ENCODE measurements at places on chromosomes 5 and 9.

- DNase-seq = no peak
These were observed 16.2 kb downstream of the NDUFS4 start for GRCh38 chr5:53576674-53577073.

GRCh38 chr5:54517512-54518145 lies at the start of gene SNX18:
TSS of gene SNX18 (plus strand) at chr5:54517759. CDS start at chr5:54517953, 194 bp downstream.
- peak; percentile 90 for DNase-seq

- DNase-seq = no peak
These were observed 9.7 kb downstream of the MPDZ start for GRCh38 chr9:13269589-13270452.

DNA sequence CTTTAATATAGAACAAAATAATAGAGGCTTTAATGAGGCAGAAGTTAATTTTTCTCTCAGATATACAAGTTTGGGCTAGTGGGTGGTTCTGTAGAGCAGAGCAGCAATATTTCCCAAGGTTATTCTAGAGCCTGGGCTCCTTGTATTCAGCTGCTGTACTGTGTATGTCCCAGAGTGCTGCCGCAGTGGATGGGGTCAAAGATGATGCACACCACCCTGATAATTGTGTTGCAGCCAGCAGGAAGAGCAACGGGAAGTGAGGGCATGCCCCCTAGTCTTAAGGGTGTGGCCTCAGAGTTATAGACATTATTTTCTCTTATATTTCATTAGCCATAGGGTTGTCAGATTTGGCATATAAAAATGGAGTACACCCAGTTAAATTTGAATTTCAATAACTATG lies 23.9 kb upstream of the KIF4B start:
- no peak for DNase-seq

DNA sequence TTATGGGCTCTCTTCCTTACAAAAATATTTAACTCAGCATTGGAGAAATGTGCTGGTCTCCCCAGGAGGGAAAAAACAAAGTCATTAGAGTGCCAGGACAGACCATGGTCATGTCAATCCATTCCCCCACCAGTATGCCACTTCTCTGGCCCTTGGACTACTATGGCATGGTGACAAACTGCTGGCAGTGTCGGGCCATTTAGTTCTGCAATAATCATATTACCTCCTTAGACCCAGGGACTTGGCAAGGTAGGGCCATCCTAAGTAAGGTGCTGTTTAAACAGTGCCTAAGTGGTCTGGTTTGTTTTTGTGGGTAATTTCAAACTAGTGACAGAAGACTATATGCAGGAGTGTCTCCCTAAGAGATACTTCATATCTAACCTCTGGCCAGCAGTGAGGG lies 177.8 kb upstream of the STK32A start:
- DNase-seq = no peak

DNA sequence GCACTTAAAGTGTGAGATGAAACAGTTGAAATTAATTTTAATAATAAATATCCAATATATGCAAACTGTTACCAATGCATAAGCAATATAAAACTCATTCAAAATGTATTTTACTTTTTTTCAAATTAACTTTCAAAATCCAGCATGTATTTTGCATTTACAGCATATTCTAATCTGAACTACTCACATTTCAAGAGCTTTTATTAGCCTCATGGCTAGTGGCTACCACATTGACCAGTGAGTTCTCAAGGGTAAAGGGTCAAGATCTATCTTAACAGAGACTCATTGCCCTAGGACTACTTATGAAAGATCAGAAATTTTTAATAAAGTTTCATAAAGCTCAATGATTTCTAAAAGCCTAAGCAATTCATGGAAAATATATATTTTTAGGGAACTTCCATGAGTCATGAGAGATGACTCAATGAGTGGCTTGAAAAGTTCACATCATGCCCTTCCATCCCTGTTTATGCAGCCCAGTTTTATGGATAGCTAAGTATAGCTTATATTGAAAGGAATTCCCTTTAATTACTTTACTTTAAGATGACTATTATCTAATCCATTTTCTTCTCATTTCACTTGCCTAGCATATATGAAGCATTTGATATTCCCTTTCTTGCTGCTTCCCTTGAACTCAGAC lies 608.6 kb downstream of the SLCO4C1 start:
- no peak for DNase-seq

DNA sequence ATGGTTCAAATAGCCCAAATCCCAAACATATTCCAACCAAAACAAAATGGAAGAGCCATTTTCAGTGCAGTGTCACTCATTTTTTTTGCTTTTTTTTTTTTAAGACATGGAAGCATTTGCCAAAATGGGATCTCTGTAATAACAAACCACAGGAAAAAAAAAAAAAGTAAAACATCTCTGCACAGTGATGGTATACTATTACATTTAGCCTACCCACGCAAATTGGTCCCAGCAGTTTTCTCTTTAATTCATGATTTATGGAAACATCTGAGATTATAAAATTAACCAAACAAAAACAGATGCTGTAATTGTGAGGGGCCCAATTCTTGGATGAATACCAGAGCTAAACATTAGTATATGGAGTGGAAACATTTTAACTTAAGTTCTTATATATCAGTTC lies 566.6 kb downstream of the ZNF608 start:
- no peak for DNase-seq

GRCh38 chr5:132591145-132591544 lies 34.4 kb downstream of the RAD50 start:
- peak; percentile 18 for DNase-seq

DNA sequence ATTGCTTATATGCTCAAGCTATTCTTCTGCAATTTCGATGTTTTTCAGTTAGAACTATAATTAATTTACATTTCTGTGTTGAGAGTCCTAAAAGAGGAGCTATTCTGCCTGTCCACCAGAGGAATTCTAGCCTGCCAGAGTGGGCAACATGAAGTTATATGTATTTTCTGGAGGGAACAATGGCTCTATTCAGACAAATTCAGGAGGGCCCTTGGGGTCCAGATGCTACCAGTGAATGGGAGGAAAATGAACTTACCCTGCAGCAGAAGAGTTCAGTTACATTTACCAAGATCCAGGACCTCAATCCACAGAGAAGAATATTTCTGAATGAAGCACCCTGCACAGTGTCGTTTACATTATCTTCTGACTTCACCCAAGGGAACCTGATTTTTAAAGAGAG lies 80.7 kb downstream of the ITGA1 start:
- DNase-seq = no peak

- no peak for DNase-seq
These were observed 107.7 kb downstream of the DMAC1 start for GRCh38 chr9:7691909-7692308.

DNA sequence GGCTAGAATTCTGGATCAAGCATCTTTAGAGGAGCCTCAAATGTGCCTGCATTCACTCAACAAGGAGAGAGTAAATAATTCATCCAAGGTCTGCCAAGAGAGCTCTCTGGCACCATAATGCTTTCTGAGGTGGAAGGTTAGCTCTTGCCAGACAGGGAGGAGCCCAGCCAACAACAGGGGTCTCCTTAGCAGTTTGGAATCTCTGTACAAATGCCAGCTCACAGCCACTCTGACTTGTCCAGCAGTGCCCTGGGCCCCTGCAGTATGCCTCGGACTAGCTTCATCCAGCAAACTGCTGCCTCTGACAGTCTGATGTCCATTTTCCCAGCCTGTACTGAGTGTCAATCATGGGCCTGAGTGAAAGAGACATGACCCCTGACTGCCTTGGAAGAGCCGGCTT lies 127.2 kb upstream of the SLC44A1 start:
- DNase-seq = no peak

GRCh38 chr9:98960409-98960808 lies 16.7 kb downstream of the COL15A1 start:
- DNase-seq = no peak

DNA sequence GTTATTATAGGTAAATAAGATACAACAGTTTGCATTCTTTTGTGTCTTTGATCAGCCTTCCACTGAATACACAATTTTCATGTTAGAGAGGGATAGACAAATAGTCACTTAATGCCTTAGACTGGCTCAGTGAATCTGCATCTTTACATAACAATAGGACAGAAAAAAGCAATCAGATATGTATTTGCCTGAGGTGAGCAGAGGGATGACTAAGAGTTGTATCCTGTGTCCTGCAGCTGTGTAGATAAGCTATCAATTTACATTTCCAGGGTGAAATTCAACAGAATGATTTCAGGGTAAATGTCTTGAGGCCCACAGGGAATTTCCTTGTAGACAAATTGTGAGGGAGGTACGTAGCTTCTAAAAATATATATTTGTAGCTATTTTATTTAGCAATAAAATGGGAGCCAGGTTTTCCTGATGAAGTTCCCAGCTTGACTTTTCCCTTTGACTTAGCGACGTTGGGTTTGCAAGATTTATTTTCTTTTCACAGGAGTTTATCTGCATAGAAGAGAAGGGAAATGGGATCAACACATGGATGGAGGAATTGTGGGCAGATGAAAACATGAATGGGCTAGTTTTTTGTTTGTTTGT lies 586.1 kb upstream of the CDH6 start:
- no peak for DNase-seq

- DNase-seq = no peak
These were observed 10.7 kb downstream of the PDLIM4 start for GRCh38 chr5:132267931-132268768.

DNA sequence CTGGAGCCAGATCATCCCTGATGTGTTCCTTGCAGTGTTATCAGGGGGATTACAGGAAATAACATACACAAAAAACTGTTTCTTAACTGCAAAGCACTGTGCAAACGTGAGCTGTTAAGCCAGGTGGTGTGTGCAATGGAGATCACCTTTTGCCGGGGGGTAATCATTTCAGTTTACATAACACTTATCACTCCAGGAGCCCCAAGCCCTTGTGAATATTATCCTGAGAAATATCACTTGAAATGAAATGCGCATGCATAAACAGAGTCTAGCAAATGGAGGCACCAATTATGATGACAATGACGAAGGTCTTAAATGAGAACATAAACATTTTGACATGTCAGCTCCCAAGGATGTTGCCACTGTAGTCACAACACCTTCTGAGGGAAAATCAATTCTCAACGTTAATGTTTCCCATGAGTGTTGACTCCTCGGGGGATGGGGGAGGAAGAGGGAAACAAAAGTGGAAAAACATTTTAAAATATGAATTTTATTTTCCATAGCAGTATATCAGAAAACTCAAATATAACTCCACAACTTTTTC lies 54.5 kb upstream of the RAD23B start:
- no peak for DNase-seq

DNA sequence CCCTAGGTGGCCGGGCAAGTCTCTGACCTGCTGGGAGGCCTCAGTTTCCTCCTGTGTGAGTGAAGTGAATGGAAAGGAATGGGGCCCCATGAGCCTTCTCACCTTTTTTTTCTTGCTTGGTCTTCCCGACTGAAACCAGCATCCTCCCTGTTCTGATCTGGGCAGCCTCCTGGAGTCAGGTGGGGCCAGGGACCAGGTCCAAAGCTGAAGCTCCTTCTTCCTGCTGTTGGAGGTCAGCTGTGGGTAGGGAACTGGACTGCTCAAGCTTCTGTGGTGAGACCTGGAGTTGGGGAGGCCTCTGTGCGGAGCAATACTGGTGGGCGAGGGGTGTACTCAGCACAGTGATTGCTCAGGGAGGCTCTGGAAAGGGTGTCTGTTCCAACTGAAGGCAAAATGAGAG lies 99.7 kb downstream of the PCSK1 start:
- no peak for DNase-seq

DNA sequence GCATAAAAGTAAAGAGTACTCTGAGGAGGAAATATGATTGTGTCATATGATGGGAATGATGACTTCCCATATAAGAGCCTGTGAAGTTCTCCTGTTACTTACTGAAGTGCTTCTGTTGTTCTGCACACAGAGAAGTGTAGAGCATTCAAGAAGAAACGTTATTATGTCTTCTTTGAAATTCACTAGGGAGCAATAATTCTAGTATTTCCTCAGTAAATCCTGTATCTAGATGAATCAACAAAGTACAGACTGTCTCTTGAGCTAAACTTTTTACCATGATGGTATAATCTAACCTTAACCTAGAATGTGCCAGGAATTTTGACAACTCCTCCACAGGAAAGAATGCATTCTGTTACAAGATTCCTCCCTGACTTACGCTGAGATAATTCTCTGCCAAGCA lies 18.9 kb upstream of the GHR start:
- no peak for DNase-seq

- no peak for DNase-seq
These were observed 63.1 kb upstream of the RETREG1 start for GRCh38 chr5:16679863-16680262.

DNA sequence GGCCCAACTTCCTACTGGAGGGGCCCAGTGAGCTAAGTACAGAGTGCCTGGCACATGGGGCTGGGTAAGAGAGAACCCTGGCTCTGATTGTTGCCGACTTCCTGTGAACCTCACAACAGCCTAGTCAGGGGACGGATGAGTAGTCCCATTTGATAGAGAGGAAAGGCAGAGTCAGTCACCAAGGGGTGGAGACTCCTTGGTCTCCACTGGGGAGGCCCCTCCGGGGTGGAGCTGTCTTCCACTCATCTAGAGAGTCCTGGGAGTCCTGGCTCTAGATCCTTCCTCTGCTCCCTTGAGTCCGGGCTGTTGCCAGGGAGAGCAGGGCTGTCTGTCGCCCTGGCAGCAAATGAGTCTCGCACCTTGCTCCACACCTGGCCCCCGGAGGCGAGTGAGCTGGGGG lies 8.0 kb downstream of the GRK6 start:
- no peak for DNase-seq

DNA sequence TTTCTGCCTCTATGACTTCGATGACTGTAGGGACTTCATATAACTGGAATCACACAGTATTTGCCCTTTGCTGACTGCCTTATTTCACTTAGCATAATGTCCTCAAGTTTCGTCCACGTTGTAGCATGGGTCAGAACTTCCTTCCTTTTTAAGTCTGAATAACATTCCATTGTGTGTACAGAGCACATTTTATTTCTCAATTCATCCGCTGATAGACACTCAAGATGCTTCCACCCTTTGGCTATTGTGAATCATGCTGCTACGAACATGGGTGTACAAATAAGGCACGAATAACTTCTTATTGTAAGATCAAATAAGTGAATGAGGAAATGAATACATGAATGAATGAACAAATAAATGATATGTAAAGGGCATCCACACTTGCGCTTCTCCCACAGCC lies 13.0 kb downstream of the BARX1 start:
- DNase-seq = no peak

GRCh38 chr5:95821110-95822021 lies 1.2 kb downstream of the GLRX start:
- DNase-seq = no peak

DNA sequence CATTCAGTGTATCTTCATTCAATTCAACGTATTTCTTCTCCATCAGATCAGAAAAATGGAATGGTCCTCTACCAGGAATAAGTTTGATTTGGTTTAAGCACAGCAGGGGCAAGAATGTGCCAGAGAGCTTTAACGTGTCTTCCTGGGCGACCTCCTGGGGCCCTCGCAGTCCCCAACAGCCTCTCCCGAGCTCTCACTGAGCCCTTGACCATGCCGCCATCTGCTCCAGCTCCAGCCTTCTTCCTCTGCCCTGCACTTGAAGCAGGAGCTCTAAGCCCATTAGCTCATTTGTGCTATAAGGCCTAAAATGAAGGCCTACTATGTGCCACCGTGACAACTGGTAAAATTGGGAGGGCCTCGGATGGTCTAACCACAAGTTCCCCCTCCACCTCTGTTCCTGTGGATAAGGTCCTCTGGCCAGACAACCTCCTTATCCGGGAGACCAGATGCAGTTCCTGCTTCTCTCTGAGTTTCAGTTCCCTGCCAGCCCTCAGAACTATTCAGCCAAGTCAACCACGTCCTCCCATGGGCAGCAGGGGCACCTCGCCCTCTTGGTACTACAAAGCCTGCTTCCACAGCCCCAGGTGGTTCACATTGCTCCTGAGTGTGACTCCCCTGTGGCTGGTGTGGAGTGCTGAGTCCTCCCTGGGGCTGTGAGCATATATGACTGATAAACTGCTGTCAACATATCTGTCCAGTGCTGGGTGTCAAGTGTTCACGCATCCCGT lies 35.8 kb downstream of the C5orf15 start:
- no peak for DNase-seq

All from A549 (cell line).